ENCODE measurements at places on chromosomes 13 and 19. TPM values are rescaled to one million over a fixed set of nuclear protein-coding genes. Genes with fewer than 3 reads are reported as not detected.

KCNC3 gene
- polyA plus RNA-seq = 0.88 TPM

LAIR1 gene
- 39.2 TPM for polyA plus RNA-seq

AP2A1 gene
- polyA plus RNA-seq = 71.5 TPM

PODNL1 gene
- polyA plus RNA-seq = 0.15 TPM

NUDT19 gene
- 7.3 TPM for polyA plus RNA-seq

LRRC25 gene
- polyA plus RNA-seq = 8.5 TPM

PINLYP gene
- 16.0 TPM for polyA plus RNA-seq

EID2B gene
- polyA plus RNA-seq = 3.8 TPM

MBD3L2 gene
- not detected for polyA plus RNA-seq

ZNF225 gene
- polyA plus RNA-seq = 3.0 TPM

Data from adrenal gland (tissue), 19 donors.